ENCODE measurements at places on chromosomes 11 and 22. TPM values are rescaled to one million over a fixed set of nuclear protein-coding genes. Genes with fewer than 3 reads are reported as not detected.

Gene HPX
- total RNA-seq: 1.3 TPM

Gene FXYD2
- 2,527 TPM for total RNA-seq

Gene CD248
- 22.9 TPM for total RNA-seq

Gene SLC22A6
- 2.4 TPM for total RNA-seq

Gene TOMM22
- total RNA-seq: 55.0 TPM

Gene CCDC85B
- 26.1 TPM for total RNA-seq

Gene GVQW3
- 3.4 TPM for total RNA-seq

Gene DEUP1
- 0.57 TPM for total RNA-seq

Gene OR10G6
- not detected for total RNA-seq

Gene TNNI2
- 1.3 TPM for total RNA-seq

Gene MMP10
- not detected for total RNA-seq

Gene PHETA2
- total RNA-seq: 10.4 TPM

Gene DKK3
- 59.5 TPM for total RNA-seq

Gene ARHGAP32
- 30.8 TPM for total RNA-seq

Gene OR51B5
- not detected for total RNA-seq

DNA sequence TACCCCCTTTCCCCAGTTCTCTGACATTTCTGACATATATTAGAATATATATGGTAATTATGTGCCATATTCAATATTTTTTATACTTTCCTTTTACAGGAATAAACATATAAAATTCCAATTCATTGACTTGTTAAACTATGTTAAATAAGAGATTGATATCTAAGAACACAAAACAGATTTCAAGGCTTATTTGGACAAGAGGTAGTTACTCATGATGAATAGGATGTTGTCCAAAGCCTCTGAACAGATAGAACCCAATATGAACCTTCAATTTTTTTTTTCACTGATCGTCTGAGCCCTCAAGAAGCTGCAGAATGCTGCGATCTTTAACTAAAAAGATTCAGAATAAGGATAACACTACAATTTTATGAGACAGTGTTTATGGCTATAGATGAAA, 340.3 kb downstream of the LUZP2 start:
- H3K27ac ChIP-seq: no peak overlapping the region
- H3K4me3 ChIP-seq: no peak overlapping the region

GRCh38 chr11:103637831-103638230, 398.6 kb upstream of the DDI1 start:
- H3K36me3 ChIP-seq: no peaks in the 10 kb centered on the region
- peaks cover 2% of the 10 kb centered on the region for H3K4me1 ChIP-seq
- no peak for DNase-seq

GRCh38 chr11:101914738-101915426, at the start of gene CEP126:
Gene CEP126, plus strand, starts transcription at chr11:101915010. Its CDS starts 275 bp downstream, at chr11:101915285.
- H3K4me3 ChIP-seq: peak within 1 kb of the TSS; percentile 67
- peak within 1 kb of the TSS; percentile 72 for H3K27ac ChIP-seq
- H3K27me3 ChIP-seq: no peaks in the 10 kb centered on the region
- no peaks in the 10 kb centered on the region for H3K4me1 ChIP-seq

GRCh38 chr22:20401376-20402014, 7.5 kb downstream of the ZNF74 start:
- H3K27me3 ChIP-seq: no peaks in the 10 kb centered on the region
- H3K27ac ChIP-seq: no peak overlapping the region

DNA sequence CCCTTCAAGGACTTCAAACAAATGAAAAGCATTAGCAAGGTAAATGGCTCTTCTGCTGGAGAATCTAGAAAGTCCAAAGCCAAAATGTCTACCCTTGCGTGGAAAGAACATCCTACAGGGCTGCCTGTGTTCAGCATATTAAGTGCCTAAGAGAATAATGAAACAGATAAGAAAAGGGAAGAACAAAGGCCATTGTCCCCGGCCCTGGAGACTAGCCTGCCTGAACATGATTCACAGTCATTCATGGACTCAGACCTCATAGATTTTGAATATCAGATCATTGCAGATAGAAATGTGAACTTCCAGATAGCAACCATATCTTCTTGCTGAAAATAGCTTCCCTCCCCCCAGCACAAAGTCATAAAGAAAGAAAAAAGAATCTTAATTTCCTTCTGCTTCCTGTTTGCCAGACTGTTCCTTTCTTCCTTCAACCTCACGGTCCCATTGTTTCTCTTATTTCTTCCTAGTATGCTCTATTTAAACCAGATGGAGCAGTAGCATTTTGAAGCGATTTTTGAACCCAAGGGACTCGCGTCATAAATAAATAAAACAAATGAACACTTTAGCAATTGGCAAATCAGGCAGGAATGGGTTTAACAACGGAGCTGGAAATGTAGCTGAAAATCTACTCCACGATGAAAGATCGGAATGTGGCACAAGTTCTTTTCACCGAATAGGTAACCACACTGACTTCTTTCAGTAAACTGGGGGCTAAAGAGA, 408.2 kb upstream of the CCDC90B start:
- no peaks in the 10 kb centered on the region for H3K36me3 ChIP-seq
- DNase-seq: no peak
- no peak overlapping the region for H3K4me3 ChIP-seq

DNA sequence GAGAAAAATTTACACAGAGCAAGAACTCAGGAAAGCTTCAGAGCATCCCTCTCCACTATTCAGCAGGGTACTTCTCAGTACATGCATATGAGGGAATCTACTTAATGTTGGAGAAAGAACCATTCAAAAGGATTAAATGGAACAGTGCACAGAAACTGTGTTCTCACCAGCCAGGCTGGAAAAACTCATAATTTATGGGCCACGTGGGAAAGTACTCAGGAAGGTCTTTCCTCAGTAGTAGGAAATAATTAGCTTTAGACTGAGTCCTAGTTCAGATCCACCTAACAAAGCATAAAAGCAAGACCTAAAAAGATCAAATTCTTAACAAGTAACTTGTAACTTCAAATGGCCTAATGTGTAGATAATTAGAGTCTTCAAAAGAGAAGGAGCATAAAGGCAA, 134.0 kb downstream of the FAM76B start:
- H3K27ac ChIP-seq: no peak overlapping the region
- no peaks in the 10 kb centered on the region for H3K36me3 ChIP-seq
- peaks cover under 1% of the 10 kb centered on the region for H3K4me1 ChIP-seq
- DNase-seq: peak; percentile 83
- H3K27me3 ChIP-seq: no peaks in the 10 kb centered on the region
- no peak overlapping the region for H3K4me3 ChIP-seq

DNA sequence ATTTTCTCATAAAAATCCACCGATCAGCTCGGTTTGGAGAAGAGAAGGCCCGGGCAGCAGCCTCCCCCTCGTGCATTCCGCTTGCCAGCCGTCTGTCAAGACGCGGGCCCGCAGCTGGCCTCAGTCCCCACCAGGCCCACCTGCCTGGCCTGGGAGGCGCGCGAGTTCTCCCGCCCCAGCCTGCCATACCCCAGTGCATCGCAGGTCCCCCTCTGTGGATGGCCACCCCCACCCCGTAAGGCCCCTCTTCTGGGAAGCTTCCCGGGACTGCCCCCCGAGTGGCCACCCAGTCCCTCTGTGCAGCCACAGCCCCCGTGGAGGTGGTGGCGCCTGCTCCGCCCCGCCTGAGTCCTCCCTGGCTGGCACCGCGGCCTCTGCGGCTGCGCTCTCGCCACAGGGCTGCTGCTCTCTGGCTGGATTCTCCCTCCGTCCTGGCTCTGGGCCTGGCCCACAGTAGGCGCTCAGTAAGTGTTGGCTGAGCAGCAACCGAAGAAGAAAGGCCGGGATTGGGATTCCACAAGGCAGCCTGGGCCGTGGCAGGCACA, 74.0 kb upstream of the TCF20 start:
- H3K4me1 ChIP-seq: no peaks in the 10 kb centered on the region
- DNase-seq: peak; percentile 47
- H3K36me3 ChIP-seq: no peaks in the 10 kb centered on the region
- H3K27me3 ChIP-seq: no peaks in the 10 kb centered on the region

DNA sequence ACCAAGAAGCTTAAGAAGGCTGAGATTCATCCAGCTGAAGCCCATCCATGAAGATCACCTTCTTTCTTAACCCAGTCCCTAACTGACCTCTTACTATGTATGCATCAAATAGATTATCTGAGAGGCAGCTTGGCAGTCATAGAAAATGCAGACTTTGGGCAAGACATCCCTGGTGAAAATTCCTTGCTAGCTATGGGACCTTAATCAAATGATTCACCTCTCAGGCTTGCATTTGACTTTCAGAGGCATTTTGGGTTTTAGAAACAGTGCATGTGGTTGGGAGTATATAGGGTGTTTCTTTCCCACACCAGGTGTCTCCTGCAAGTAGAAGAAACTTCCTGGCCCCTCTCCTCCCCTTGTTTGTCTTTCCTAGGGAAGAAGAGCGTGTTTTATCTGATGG, 188.5 kb upstream of the ISX start:
- DNase-seq: no peak
- no peak overlapping the region for H3K4me3 ChIP-seq
- no peaks in the 10 kb centered on the region for H3K4me1 ChIP-seq
- H3K27ac ChIP-seq: no peak overlapping the region

DNA sequence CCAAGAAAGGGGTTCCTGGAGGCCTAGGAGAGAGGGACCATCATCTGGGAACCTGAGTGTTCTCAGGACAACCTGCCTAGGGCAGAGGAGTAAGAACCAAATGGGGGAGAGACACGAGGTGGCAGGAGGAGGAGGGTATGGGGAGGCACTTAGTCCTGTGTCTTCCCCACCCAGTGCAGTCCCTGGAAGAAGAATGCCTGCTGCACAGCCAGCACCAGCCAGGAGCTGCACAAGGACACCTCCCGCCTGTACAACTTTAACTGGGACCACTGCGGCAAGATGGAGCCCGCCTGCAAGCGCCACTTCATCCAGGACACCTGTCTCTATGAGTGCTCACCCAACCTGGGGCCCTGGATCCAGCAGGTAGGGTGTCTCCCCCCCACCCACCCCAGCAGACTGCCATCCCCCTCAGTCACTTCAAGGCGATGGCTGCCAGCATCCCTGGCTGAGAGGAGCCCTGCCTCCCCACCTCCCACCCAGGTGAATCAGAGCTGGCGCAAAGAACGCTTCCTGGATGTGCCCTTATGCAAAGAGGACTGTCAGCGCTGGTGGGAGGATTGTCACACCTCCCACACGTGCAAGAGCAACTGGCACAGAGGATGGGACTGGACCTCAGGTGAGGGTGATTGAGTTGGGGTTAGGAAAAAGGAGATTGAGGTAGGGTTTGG, 3.7 kb upstream of the INPPL1 start:
- H3K4me1 ChIP-seq: peaks cover 16% of the 10 kb centered on the region
- H3K27me3 ChIP-seq: no peaks in the 10 kb centered on the region
- no peak overlapping the region for H3K27ac ChIP-seq

DNA sequence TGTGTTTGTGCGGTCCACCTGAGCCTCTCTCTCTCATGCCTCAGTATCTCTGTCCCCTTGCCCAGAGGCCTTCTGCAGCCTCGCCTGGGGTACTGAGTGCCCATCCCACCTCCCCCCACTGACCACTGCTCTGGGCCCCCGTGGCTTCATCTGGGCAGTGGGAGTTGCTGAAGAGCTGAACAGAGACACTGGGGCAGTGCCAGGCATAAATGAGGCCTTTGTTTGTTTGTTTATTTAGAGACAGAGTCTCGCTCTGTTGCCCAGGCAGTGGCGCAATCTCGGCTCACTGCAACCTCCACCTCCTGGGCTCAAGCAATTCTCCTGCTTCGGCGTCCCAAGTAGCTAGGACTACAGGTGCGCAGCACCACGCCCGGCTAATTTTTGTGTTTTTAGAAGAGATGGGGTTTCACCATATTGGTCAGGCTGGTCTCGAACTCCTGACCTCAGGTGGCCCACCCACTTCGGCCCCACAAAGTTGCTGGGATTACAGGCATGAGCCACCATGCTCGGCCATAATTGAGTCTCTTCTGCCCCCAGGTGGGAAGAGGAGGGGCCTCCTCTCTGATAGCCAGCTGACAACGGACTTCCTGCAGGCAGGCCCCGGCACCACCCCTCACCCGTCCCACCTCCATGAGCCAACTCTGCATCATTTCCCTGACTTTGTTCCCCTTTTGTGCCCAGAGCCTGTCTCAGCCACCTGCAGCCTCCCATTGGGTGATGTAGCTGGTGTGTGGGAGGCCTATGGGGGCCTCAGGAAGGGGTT, 9.3 kb downstream of the CRYBB3 start:
- H3K4me1 ChIP-seq: no peaks in the 10 kb centered on the region
- no peaks in the 10 kb centered on the region for H3K36me3 ChIP-seq
- H3K27me3 ChIP-seq: no peaks in the 10 kb centered on the region
- H3K4me3 ChIP-seq: no peak overlapping the region
- no peak overlapping the region for H3K27ac ChIP-seq

- peaks cover 2% of the 10 kb centered on the region for H3K36me3 ChIP-seq
- peak; percentile 60 for DNase-seq
- H3K27ac ChIP-seq: peak overlapping the region; percentile 81
- peak overlapping the region; percentile 68 for H3K4me3 ChIP-seq
Measured at GRCh38 chr11:111983187-111983986, 41.8 kb upstream of the DLAT start.

DNA sequence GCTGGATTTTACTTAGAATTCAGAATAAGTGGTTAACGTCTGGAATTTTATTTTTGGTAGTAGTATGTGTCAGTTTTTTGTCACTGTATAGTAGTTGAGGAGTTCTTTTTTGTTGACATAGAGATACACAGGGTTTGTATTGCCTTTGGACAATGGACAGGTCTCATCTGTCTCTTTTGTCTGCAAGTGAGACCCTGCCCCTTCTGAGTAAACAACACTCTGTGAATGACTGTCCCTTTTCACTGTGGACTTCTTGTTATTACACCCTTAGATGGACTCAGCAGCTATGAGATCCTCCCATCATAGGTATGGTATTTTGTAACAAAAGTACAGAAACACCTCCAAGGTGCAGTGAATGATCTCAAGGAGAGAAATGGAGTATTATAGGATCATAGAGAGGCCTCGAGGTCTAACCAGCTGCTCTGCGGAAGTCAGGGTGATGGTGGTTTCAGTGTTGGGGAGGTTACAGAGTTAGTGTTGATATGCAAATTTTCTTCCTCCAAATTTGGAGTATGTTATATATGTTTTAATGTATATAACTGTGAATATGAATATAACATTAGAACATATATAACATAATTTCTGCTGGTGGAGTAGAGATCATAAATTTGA, 7.8 kb downstream of the PPP6R3 start:
- no peak for DNase-seq
- peaks cover 5% of the 10 kb centered on the region for H3K36me3 ChIP-seq
- H3K4me1 ChIP-seq: peaks cover 38% of the 10 kb centered on the region
